NCI-H69 (cell line): ENCODE measurements at places on chromosomes 5 and 9.
A peak's percentile ranks its signal among the peaks of the same experiment; 100 is the strongest.

- peak; percentile 38 for DNase-seq
Measured at GRCh38 chr9:98219794-98220370, 27.4 kb upstream of the CORO2A start.

GRCh38 chr5:125525356-125525755 lies 778.9 kb upstream of the ZNF608 start:
- DNase-seq, result no peak

- DNase-seq, result no peak
Measured at GRCh38 chr5:61966296-61966955, 339.6 kb upstream of the KIF2A start.

DNA sequence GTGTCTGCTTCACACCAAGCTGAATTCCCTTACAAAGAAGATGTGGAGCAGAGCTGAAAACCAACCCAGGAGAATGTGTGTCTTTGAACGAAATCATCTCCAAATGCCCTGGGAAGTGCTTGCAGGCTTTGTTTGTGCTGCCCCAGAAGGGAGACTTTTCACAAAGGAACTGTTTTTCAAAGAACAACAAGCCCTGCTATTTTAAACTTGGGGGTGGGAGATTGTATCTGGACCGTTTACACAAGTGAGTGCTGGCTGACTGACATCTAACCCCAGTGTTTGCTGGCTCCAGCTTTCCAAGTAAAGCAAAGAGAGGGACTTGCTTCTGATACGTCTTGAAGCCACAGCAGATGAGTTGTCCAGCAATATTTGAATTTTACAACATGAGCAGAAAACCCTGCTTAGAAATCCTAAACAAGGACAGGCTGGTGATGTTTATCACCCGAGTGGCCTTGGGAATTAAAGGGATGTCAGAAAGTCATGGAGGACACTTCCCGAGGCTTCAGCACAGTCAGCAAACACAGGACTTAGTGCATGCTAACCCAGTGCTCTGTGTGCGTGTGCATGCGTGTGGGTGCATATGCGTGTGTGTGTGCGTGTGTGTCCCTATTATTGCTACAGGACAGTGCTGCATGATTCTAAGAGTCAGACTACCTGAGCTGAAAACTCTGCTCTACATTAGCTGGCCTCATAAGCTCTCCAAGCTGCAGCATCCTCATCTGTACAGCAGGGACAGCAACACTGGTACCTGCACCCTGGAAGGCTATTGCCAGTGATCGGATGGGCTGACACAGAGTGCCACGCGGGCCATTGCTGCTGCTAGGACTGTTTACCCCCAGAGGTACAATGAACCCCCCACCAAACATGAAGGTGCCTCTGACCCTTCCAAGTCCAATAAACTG lies 1.4 kb downstream of the ADAMTS12 start:
- DNase-seq, result peak; percentile 8

DNA sequence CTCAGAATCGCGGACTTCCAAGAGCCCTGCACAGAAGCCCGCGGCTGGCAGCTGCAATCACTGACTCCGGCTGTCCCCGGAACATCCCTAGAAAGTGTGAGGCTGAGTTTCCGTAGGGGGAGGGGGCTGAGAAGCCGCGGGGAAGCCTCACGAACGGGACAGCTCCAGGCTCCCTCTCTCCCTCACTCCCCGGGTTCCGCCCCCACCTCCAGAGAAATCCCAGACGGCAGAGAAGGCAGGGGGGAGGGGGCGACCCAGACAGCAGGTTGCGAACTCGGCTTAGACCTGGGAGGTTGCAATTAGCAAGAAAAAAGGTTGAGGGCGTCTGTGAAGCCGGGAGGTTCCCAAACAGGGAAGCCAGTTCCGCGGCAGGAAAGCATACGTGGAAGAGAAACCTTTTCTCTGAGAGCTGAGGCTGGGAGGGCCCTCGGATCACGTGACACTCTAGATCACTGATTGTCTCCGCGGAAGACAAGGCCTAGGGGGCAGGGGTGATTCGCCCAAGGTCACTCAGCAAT lies 73.8 kb upstream of the CPLX2 start:
- DNase-seq, result peak; percentile 96

GRCh38 chr9:119853126-119853525 lies 483.9 kb upstream of the BRINP1 start:
- peak; percentile 92 for DNase-seq

GRCh38 chr9:37107701-37108100 lies 12.7 kb upstream of the ZCCHC7 start:
- no peak for DNase-seq
